ENCODE measurements at places on chromosomes 13 and 19.

- no peak for DNase-seq
Observed at GRCh38 chr13:51626749-51627148, 42.5 kb downstream of the WDFY2 start.

DNA sequence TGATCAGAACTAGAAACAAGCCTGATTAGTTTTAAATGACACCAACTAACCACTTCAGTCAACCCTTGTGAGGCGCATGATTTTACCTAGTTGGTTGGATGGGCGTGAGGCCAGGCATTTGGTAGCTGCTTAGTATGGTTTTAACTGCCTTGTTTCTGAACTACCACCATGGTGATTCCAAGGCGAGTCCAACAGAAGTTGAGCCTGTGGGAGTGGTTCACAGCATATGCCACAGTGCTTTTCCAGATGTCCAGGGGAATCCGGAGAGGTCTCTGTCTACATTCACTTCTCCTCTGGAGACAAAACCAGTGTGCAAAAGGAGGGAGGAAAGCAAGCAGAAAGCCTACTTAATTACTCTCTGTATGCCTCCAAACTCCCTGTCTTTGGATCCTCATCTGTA lies 524.1 kb downstream of the GPC6 start:
- DNase-seq = no peak

DNA sequence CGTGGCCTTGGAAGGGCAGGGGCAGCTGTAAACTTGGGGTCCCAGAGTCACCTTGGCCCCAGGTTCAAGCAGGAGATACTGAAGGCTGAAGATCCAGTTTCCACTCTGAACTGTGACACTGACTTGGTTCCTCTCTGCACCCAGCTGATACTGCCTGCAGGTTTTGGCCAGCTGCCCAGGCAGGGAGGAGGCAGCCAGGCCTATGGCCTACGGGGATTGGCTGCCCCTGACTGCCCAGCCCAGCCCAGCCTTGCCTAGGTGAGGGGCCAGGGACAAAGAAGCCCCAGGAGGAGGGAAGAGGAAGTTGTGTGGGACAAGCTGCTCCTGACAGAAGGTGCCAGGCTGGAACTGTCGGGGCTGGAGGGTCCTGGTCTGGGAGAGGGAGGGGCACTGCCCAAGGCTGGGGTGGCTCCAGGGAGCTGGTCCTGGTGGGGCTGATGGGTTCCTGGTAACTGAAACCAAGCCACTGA lies 51.7 kb upstream of the CYP4F8 start:
- DNase-seq = no peak

DNA sequence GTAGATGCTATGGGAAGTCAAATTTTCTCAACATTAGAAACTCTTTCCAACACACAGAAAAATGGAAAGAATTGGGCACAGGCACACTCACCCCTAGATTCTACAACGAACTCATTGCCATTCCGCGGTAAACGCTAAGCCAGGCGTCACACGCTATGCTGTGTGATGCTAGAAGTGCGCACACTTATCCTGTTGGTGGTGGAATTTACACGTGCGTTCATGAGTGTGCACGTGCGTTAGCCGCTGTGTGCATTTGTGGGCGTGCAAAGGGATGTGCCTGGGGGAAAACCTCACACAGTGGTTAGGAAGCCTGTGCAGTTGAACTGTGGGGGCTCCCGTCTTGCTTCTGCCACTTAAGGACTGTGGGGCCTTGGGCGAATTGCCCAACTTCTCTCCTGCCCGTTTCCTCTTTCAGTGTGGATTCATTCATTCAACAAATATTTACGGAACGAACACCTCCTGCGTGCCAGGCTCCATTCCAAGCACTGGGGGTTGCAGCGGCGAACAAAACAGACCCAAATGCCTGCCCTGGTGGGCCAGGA lies 7.7 kb downstream of the NFILZ start:
- no peak for DNase-seq

Data from GM03348 (cell line).